ENCODE measurements at places on chromosomes 13 and 19.

DNA sequence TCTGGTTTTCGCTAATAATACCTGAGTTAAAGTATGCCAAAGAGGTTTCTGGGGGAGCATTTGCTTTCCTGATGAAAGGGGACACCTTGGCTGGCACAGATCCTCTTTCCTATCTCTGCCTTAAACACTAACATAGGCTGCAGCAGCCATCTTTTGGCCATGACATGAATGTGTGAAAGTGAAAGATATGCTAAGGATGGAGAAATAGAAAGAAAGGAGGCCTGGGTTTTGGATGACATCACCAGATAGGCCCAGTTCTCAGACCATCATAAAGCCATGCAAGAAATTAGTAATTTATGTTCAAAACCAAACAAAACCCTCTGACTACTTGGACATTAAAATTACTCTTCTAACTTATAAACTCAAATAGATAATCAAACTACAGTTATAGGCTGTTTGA lies 279.7 kb downstream of the COG6 start:
- DNase-seq = no peak

- no peak for DNase-seq
Observed at GRCh38 chr19:32349724-32350470, 4.5 kb downstream of the ZNF507 start.

DNA sequence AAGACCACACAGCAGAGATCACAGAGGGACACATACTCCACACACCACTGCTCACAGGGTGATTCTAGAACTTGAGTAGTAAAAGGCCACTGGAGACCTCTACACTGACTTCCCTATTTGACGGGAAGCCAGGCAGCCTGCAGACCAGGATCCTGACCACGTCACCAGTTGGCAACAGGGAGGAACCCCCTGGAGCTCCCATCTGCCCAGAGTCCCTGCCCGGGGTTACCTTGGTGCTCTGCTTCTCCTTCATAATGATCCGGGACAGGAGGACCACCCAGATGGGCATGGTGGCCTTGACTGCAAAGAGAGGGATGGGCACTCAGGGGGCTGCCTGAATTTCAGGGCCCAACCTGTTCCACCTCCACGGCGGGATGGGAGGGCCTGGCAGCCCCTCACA lies 932 bp downstream of the SLC35E1 start:
- no peak for DNase-seq

- DNase-seq = no peak
Observed at GRCh38 chr13:23941211-23941610, 43.9 kb upstream of the C1QTNF9B start.

DNA sequence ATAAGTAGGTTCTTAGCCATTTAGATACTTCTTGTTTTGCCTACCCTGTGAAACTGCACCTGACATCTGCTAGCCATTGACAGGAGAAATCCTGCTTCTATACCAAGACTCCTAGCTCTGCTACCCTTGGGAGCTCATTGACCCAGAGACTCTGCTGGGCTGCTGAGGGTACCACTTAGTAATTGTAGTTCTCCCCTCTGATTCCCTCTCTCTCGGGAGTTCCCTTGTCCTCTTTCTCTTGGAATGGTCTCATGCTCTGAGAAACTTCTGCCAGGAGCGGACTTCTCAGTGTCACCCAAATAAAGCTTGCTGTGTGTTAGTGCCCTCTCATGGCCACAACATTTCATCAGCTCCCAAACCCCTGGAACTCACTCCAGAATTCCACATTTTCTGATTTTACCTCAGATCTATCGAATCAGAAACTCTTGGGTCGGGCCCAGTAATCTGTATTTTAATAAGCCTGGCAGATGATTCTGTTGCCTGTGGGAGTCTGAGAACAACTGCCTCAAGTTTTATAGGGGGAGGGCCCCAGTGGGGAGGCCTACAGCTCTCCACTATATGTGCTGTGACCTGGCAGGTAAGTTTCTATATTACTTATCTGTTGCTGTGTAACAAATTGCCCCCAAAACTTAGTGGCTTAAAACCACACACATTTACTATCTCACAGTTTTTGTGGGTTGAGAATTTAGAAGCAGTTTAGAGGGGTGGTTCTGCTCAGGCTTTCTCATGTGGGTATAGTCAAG lies 221.1 kb downstream of the TDRD3 start:
- DNase-seq = no peak

DNA sequence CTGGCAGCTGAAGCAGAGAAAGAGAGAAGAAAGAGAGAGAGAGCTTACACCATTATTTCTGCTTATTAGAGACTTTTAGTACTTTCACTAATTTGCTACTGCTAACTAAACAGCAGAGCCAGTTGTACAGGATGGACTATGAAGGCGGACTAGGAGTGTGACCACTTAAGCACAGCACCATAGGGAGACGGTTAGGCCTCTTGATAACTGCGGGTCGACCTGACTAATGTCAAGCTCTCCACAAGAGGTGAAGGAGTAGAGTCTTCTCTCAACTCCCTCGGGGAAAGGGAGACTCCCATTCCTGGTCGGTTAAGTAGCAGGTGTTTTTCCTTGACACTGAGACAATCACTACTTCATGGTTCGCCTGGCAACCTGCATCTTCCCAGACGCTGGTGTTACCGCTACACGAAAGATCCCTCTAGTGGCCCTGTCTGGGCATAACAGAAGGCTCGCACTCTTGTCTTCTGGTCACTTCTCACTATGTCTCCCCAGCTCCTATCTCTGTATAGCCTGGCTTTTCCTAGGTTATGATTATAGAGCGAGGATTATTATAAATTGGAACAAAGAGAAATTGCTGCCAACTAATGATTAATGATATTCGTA lies 5.3 kb upstream of the PSG7 start:
- no peak for DNase-seq

GRCh38 chr13:52999093-52999696 lies 29.4 kb upstream of the OLFM4 start:
- no peak for DNase-seq

DNA sequence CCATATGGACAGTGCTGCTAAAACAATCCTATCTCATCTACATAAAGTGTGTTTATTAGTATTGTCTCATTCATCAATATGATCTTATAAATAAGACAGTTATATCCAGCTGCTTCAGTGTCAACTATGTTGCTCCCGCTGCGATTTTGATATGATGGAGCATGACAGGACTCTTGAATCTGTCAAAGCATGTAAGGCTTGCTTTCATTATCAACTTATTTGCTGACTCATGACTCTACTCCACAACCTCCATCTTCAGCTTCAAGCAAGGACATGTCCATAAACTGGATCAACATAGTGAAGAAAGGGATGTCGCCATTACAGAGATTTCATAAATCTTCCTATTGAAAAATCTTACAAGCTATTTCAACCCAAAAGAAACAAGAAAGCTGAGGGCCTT lies 2812.6 kb downstream of the PCDH9 start:
- DNase-seq = no peak

GRCh38 chr19:46256855-46257254 lies 27.3 kb downstream of the IGFL1 start:
- no peak for DNase-seq

- no peak for DNase-seq
Observed at GRCh38 chr13:106874323-106874722, 306.4 kb upstream of the ARGLU1 start.
